ENCODE measurements at places on chromosomes 12 and 14.

- no peak for DNase-seq
Measured at GRCh38 chr12:63928305-63928704, 83.8 kb downstream of the SRGAP1 start.

GRCh38 chr14:93011141-93011529 lies 88.2 kb downstream of the CHGA start:
- DNase-seq: no peak

DNA sequence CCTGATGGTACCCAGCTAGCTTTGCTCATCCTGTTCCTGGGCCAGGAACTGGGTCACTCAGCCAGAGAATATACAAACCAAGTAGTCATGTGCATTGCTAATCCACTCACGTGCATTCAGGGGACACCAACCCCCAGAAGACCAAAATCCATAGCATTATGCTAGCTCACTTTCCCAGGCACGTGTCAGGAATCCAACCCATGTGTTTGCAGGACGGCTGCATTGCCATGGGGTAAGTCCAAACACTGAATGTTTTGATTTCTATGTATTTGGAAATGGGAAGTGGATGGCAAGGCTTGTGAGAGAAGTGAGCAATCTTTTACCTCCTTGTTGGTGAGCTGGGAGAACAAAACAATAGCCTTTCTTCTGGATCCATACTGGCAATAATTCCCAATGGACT lies 87.1 kb upstream of the FOXN3 start:
- DNase-seq: peak; percentile 54

- no peak for DNase-seq
Measured at GRCh38 chr14:37592482-37593408, 2.3 kb downstream of the FOXA1 start.

DNA sequence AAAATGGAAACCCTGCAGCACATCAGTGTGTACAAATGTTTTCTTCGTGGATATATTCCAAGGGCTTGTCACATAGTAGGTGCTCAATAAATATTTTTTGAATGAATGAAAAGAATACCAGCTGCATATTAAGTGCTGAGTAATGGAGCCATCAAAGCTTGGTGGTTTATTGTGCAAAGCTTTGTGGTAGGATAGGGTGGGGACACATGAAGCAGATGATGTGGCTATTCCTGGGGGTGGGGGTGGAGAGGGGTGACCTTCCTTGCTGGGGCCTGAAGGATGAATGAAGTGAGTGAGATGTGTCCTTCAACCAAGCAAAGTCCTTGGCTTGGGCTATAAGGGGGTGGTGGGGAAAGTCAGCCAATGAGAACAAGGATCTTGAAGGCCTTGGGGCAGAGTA lies 4.3 kb upstream of the KRT81 start:
- DNase-seq: no peak

GRCh38 chr14:101726295-101726953 lies 35.1 kb upstream of the PPP2R5C start:
- no peak for DNase-seq

GRCh38 chr14:56554301-56554700 lies 25.3 kb upstream of the TMEM260 start:
- DNase-seq: no peak

All from HFFc6 (cell line).